ENCODE measurements at places on chromosomes 6 and 20.

DNA sequence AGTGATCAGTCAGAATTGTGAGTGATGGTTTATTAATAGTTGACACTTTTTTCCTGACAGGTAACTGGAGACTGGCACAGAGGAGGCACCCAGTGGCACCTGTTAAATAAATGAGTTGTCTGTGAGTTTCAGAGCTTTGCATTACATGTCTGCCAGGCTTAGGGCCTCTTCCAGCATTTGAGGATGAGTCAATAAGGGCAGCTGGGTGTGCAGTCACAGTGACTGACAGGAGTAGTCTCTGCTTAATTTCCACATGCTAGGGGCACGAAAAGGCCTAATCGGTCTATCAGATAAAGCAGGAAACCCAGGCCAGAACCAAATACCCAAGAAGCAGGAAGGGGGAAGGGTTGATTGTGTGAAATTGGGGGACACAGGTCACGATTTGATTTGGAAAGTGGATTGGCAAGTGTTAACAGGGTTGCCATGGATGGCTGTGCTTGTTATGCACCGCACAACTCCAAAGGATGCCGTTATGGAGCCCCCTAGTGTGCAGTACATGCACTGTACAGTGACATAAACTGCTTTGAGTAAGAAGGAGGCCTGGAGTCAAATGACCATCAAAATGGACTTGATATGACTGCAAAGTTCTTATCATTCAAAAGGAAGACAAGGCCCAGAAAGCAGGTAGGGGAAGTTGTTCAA lies 111.9 kb upstream of the GGTLC1 start:
- DNase-seq: peak; percentile 42

DNA sequence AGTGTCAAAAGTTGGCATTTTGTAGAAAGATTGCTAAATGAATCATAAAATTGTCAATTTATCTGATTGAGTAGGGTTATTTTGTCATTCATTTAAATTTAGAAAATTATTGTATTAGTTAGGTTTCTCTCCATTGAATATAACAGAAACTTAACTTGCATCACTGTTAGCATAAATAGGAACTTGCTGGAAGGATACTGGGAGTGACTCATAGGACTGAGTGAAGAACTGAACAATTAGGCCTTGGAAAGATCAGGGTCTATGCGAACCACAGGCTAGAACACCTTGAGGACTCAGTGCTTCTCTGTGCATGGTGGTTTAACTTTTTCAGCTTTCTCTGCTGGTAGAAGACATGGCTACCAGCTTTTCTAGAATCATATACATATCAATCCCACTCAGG lies 67.7 kb upstream of the IFNGR1 start:
- DNase-seq: no peak

DNA sequence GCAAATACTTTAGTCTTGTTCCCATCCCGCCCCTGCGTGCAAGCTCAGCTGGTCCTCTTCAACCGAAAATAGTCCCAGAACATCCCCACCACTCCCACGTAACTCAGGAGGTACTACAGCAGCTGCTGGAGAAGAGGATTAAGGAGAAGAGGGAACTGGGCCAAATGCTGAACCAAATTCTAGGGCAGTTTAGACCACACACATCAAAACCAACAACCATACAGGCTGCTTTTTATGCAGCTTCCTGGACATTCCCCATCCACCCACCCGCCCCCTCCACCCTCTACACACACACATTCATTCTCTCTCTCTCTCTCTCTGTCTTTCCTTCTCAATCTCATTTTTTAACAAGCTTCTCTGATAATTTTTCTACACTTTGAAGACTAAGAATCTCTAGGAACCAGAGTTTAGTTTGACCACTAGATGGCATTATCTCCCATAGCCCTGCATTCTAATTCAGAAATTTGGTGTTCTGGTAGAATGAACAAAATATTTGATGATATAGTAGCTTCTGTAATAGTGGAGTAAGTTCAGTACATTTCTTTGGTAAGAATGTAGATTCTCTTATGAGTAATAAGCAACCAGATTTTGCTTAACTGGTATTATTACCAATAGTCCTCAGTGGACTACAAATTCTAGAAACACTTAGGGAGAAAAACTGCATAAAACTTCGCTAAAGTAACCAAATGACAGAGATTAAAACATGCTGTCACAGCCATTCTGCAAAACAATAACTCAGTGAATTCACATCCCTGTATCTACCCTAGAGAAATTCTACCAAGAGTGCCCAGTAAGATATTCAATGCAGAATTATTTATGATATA lies 52.1 kb upstream of the BEND6 start:
- DNase-seq: no peak

- DNase-seq: no peak
Observed at GRCh38 chr6:34938268-34938667, 49.2 kb downstream of the ANKS1A start.

- no peak for DNase-seq
Observed at GRCh38 chr20:12581644-12582289, 427.0 kb upstream of the SPTLC3 start.

DNA sequence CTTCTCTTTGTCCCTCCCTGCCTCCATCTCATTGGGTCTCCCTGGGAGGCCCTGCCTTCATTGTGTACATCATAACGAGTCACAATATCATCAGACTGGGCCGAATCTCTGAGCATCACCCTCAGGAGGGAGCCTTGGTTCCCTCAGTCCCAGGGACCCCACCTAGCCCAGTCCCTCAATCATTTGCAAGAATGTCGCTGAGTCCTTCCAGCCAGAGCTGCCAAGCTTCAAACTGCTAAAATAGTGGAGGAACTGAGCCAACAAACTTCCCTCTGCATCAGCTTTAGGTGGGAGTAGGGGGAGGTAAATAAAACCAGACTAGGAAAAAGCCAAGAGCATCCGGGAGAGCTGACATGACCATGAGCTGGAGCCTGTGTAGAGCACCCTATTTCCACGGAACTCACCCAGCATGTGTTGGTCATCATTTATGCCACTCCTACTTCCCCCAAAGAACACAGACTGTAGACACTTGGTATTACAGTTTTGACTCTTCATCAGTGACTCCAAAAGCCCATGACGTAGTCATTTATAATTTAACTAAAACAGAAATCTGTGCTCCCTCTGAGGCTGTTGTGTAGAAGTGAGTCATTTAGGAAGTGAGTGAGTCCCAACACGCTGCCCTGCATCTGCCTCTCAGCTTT lies 28.8 kb upstream of the IL17A start:
- no peak for DNase-seq

DNA sequence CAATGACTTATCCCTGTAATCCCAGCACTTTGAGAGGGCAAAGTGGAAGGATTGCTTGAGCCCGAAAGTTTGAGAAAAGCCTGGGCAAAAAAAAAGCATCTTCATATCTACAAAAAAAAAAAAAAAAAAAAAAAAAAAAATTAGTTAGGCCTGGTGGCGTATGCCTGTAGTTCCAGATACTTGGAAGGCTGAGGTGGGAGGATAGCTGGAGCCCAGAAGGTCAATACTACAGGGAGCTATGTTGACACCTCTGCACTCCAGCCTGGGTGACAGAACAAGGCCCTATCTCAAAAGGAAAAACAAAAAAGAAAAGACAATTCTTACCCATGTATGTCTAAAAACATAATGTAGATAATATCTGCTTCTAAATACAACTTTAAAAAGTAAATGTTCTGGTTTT lies 27.2 kb downstream of the CRISP1 start:
- no peak for DNase-seq

DNA sequence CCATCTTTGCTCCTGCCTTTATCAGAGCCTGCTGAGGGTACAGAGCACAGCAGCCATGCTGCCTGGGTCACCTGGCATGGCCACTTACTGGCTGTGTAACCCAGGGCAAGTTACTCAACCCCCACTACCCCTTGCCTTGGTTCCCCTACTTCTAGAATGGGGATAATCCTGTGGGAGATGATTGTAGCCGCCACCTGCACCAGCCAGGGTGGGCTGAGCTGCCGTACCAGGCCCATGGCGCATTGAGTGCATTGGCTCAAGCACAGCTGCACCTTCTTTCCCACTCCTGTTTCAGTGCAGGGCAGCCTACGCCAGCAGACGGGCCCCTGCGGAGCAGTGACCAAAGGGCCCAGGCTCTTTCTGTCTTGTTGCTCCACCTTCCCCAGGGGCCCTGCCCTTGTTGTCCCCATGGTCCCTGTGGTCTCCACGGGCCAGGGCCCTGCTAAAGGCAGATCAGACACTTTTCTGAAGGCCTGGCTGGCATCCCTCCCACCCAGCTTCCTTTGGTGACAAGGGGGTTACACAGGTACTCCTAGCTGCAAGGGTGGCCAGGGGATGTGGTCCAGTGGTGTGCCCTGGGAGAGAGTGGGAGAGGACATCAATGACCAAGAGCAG lies 159.4 kb upstream of the MLN start:
- no peak for DNase-seq

GRCh38 chr20:8372824-8373380 lies 240.8 kb downstream of the PLCB1 start:
- no peak for DNase-seq

- no peak for DNase-seq
Observed at GRCh38 chr6:17865243-17865642, 122.2 kb downstream of the KIF13A start.

GRCh38 chr20:63693733-63694583 lies 2.5 kb upstream of the TNFRSF6B start:
- no peak for DNase-seq

- no peak for DNase-seq
Observed at GRCh38 chr20:42492290-42492689, 697.4 kb downstream of the PTPRT start.

DNA sequence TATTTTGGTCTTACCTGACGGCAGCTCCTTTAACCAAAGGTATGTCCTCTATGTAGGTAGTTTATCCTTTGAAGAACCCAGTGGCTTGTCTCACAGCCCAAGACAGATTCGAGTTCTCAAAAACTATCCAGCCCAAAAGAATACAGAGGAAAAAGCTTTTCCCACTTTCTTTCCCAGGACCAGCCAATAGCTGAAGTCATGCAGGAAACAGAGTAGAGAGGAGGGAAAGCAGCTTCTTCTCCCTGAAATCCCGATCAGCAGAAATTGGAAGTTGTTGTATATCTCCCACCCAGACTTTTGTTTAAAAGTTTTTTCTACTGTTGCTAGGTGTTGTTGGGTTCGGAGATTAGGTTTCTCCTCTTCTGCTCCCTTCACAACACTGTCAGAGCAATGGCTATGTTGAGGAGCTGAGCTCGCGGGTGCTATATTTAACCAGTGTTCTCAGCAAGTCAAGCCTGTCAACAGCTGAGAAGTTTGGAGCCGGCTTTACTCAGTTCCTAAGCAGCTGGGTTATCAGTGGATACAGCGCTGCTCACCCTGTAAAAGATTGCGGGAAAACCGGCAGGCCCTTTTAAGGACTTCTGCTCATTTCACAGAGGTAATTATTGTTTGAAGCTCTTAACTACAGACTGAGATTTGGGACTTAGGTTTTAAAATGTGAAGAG lies at the start of gene FILIP1:
Gene FILIP1 (minus strand): TSS at position 401 of the 665 bp plus-strand sequence. CDS start 78,828 bp downstream, outside the sequence.
- no peak for DNase-seq

DNA sequence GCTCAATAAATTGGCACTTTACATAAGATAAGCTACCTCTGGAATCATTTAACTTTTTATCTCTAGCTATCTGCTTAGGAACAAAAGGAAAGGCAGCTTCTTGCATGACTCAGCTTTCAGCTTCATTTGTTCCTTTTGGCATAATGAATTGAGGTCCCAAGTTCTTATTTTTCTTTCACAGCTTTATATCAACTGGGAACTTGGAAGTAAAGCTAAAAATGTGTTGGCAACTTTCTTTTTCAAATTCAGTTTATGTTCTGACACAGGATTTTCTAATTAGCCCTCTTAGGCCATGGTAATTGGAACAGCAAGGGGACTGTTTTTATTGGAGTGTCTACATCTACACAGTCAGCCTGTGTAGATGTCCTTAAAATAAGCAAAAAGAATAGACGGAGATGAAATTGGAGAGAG lies 55.2 kb upstream of the MRAP2 start:
- no peak for DNase-seq

- DNase-seq: no peak
Observed at GRCh38 chr20:1332749-1333300, 3.9 kb upstream of the SDCBP2 start.

- no peak for DNase-seq
Observed at GRCh38 chr20:57716202-57716601, 6.4 kb upstream of the PMEPA1 start.

DNA sequence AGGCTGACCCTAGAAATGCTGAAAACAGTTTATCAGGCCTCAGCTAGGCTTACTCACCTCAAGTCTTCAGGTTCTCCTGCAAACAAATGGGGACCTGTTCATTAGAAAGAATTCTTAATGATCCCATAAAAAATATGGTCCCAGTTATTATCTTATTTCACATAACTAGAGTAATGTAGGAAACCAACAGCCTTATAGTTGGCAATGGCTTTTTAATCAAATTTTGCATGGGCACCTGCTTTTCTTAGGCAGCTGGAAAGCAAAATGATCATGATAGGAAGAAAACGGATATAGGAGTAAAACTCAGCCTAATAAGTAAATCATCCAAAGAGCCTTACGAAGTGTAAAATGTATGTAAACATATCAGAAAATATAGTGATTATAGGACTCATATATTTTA lies 1.3 kb downstream of the NRSN1 start:
- DNase-seq: no peak

GRCh38 chr6:22363714-22364239 lies 66.9 kb upstream of the PRL start:
- DNase-seq: no peak

- DNase-seq: no peak
Observed at GRCh38 chr20:32070690-32071213, 18.7 kb downstream of the HCK start.

DNA sequence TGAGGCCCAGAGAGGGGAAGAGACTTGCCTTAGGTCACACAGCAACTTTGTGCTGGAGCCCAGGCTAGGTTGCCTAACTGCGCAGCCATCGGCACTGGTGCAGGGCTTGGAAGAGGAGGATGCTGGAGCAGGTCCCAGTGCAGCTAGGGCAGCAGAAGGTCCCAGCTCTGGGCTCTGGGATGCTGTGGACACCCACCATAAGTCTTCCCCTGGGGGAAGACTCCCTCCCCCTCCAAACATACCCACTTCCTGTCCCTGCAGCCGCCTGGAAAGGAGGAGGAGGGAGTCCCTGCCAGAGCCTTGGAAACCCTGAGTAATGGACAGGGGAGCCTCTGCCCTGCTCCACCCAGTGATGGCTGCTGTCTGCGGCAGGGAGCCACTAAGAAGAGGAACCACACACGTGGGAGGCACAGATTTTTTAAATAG lies 93.6 kb downstream of the NCR2 start:
- DNase-seq: no peak

GRCh38 chr6:19452495-19452894 lies 384.7 kb upstream of the ID4 start:
- no peak for DNase-seq

All from stimulated activated CD8-positive, alpha-beta memory T cell treated with anti-CD3 and anti-CD28 coated beads, Interleukin-4, amount 100 ng/mL, for 1 hour (primary cell).